SW 1271 (cell line): ENCODE measurements at places on chromosomes 3 and 15.

DNA sequence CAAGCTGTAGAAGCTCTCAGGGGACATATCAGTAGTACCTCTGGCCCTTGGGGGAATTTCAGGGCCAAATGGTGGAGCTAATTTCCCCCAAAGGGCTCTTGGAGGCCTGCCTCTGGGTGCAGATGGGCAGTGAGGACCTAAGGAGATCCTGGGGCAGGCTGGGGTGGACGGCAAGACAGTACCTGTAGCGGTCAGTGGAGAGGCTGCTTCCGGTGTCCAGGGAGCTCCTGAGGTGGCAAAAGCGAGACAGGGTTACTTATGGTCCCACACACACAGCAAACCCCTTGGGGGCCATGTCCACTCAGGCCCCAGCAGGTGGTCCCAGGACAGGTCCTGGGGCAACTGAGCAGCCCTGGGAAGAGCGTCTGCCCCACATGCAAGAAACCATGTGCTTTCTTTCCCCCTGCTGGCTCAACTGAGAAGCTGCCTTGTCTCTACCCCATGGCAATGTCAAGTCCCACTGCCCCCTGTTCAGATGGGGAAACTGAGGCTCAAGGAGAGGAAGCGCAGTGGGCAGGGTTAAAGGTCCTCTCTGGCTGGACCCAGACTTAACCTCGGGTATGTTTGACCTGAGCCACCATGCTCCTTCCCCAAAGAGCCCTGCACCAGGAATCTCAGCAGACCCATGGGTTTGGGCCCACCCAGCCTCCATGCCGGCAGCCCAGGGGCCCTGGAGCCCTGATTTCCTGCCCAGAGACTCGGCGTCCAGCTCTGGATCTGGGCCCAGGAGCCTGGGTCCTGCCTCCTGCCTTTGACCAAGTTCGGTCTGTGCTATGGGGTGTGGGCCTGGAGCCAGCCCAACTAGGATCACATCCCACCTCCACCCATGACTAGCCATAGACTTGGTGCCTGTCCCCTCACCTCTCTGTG is 25.7 kb downstream of the IQSEC1 start:
- DNase-seq, result no peak

DNA sequence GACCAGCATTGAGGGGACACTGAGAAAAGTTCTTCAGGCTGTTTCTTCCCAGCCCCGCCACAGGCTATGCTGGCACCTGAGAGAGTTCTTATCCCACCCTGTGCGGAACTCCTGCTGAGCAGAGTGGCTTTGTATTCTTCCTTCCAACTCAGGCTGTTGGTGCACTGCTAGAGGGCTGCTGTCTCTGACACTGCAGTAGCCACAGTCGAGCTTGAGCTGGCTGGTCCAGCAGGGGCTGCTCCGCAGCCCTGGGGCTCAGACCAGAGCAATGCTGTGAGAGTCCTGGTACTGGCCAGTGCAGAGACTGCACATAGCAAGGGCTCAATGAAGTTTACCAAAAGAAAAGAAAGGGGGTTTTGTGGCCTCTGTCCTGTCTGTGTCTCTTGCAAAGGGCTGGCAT is 3.6 kb downstream of the GNAI2 start:
- DNase-seq, result no peak

DNA sequence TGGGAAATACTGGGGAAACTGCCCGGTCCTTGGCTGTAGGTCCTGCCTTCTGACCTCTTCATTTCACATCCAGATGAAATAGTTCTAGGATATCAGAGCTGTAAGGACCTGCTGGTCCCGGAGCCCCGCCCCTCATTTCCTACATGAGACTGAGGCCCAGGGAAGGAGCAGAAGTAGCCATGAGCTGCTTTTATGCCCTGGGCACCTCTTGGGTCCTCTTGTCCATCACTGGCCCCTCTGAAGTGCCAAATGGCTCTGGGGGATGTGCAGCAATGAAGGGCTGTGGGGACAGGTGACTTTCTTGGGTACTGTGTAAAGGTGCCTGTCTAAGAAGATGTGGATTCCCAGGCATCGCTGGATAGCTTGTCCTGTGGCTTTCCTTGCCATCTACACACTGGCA is 40.3 kb upstream of the ESYT3 start:
- DNase-seq, result no peak

- DNase-seq, result no peak
Measured at GRCh38 chr3:111692593-111693552, 97.7 kb upstream of the ZBED2 start.

GRCh38 chr15:47139965-47140364 is 577.3 kb upstream of the SEMA6D start:
- no peak for DNase-seq

GRCh38 chr3:41612853-41613252 is 349.1 kb downstream of the ULK4 start:
- DNase-seq, result no peak

GRCh38 chr3:121895736-121896135 is 1.5 kb downstream of the SLC15A2 start:
- no peak for DNase-seq

DNA sequence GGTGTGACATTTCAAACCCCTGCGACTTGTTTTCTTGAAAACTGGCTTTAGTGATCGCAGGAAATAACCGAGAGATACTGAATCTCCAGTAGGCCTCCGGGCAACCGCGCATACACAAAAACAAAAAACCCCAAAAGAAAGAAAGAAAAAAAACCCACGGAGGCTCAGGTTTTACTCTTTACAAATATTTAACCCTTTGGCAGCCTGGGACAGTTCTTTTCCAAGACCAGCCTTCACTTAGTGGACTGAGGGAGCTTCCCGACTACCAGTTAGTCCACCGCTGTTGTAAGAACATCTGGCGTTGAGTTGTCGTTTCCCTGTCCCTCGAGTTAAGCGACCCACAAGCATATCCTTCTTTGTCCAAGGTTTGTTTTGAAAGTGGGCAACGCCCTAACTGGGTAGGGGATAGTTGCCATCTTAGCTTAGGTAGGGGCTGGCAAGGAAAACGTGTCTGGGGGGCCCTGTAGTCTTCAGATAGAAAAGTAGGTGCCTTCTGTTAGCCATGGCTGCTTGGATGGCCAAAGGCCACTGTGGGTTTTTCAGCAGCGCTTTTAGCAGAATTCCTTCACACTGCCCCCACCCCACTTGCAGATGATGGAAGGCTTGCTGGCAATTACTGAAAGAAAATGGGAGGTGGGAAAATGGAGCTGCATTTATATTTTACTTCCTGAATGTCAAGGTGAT is 6.9 kb downstream of the ISL2 start:
- no peak for DNase-seq

DNA sequence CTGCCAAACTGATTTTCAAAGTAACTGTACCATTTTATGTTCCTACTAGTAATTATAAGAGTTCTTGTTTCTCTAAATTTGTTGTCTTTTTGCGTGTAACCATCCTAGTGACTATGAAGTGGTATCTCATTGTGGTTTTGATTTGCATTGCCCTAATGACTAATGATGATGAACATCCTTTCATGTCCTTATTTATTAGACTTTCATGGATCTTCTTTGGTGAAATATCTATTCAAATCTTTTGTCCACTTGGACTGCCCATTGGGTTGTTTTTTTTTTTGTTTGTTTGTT is 3.6 kb downstream of the OXSR1 start:
- no peak for DNase-seq

DNA sequence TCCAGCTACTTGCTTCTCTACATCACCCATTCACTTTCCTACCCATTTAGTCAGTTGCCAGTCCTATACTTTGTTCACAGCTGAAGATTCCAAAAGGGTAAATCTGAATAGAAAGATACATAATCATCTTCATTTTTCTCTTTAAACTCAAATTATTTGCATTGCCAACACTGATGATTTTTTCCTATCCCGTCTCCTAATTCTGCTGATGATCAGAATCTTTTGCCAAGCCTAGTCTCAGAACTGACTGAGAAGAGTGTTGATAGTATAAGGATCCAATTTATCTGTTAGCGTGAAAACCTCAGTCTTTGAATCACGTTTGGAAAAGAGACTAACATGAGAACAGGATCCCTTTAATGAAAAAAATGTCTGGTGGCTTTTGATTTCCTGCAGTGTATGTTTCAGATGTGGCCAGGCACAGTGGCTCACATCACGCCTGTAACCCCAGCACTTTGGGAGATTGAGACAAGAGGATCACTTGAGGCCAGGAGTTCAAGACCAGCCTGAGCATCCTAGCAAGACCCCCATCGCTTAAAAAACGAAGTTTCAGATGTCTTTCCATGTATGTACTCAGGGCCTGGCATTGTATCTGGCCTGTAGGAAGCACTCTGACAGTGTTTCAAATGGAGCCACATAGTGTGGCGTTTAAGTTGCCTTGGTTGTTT is 169.4 kb downstream of the KLHL25 start:
- DNase-seq, result no peak

DNA sequence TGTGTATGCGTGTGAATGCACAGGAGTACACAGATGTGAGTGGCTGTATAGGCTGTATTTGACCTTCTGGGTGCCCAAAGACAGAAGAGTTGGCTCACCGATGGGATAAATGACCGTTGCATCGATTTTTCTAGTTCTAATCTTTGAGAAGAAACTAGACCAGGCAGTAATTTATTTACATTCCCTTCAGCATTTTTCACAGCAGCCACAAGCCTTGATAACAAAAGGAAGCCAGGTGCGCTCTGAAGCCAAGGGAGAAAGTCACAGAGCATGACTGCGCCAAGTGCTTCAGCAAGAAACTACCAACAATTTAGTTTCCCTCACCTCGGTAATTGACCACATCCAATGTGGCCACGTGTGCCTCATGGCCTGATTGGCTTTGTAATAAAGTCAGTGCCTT is 5.9 kb upstream of the FAM3D start:
- no peak for DNase-seq

DNA sequence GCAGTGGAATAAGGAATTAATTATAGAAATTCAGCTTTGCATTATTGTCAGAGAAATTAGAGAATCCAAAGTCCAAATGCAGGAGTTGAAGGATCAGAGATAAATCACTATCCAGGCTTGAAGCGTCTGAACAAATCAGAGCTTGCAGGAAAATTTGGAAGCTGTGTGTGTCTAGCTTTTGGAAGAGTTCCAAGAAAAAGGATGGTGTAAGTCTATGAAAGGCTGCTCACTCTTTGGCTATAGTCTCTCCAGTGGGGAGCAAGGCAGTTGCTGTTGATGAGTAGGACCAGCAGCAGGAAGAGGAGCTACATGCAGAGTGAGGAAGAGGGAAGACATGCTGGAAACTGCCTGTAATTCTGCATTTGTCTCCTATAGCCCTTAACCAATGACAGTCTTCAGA is 464.3 kb upstream of the GRM7 start:
- no peak for DNase-seq

- no peak for DNase-seq
Measured at GRCh38 chr3:117145677-117146076, 436.1 kb downstream of the TUSC7 start.

GRCh38 chr15:48381861-48382260 is 50.6 kb downstream of the DUT start:
- DNase-seq, result no peak

DNA sequence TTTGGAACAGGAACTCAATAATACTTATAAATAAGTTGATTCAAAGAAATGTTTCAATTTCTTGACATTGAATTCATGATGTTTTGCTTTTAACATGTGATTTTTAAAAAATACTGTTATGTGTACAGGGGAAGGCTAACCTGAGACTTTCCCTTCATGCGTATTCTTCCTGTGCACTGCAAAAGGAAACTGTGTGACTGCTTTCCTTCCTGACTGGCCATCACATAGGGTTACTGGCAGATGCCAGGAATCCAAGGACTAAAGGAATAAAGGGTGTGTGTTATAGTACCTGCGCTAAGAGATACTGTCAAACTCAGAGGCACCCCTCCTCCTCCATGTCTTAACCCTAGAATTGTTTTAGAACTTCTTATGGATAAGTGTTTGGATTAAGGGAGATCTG is 236.0 kb downstream of the UBE2E2 start:
- no peak for DNase-seq

DNA sequence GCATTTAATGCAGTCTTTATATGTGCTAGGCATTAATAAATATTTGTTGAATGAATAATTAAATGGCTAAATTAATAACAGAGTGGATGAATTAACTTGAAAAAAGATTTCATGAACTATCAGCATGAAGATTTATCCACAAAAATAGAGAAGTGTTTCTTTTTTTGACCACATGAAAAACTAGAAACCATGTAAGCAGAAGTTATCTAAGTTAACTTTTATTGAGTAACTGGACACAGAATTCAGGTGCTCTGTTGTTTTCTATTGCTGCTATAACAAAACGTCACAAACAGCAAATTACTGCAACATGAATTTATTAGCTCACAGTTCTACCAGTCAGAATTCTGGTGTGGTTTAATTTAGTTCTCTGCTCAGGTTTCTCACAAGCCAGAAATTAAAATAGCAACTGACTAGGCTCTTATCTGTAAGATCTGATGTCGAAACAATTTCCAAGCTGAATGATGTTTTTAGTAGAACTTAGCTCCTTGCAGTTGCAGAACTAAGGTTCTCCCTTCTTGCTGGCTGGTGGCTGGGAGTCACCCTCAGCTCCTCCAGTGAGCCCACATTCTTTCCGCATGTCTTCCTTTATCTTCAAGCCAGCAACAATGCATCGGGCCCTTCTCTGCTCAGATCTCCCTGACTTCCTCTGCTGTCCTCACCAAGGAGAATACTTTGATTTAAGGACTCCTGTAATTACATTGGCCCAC is 810.2 kb upstream of the ALCAM start:
- DNase-seq, result no peak

DNA sequence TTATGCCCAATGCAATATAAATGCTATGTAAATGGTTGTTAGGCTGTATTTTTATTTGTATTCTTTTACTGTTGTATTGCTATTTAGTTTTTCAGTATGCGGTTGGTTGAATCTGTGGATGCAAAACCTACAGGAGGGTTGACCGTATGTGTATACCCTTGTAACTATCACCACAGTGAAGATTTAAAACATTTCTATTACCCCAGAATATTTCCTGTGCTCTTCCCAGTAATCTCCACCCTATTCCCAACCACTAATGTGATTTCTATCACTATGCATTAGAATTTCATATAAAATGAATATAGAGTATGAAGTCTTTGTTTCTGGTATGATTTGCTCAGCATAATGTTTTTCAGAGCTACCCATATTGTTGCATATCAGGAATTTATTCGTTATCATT is 705.0 kb downstream of the MECOM start:
- DNase-seq, result no peak

DNA sequence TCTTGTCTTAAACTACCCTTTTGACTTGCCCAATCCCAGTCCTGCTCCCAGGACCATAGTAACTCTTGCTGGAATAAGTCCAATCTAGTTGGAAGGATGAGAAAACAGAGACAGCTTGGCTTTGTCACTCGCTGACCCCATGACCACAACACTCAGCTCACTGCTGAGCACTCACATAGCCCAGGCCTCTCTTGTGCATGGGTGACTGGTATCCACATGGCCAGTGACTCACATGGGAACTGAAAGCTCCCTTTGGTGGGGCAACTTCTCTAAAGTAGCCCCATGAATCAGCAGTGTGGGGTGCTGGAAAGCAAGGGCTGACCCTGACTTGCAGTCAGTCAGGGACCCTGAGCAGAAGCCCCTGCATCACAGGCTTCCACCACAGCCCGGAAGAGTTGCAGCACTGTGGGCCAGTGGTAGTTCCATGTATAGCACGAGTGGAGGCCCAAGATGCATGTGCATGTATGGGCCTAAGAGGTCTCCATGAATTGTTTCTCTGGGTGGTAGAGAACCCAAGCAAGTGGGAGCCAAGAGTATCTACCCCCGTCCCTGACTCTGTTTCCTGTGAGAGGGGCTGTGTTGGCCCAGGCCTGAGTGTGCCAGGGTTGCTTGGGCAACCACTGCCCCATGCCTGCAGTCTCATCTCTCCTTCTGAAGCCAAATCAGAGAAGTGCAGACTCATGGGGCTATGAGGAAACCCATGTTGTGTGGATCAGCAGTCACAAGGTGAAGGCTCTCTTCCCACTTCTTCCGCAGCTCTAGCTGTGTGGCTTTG is 62.1 kb upstream of the XCR1 start:
- DNase-seq, result no peak

- DNase-seq, result no peak
Measured at GRCh38 chr3:101816215-101817149, 32.8 kb upstream of the NFKBIZ start.

GRCh38 chr15:42679285-42680141 is 57.4 kb downstream of the CDAN1 start:
- no peak for DNase-seq
